ENCODE measurements at places on chromosomes 7 and 10. TPM values are rescaled to one million over a fixed set of nuclear protein-coding genes. Genes with fewer than 3 reads are reported as not detected.

The PTPRE gene
- 23.4 TPM for total RNA-seq

The LRRC4 gene
- 2.7 TPM for total RNA-seq

The DPP6 gene
- 0.08 TPM for total RNA-seq

The DNAJC9 gene
- total RNA-seq, result 9.5 TPM

The ZNF117 gene
- 2.6 TPM for total RNA-seq

The VENTX gene
- 0.42 TPM for total RNA-seq

The TMEM213 gene
- total RNA-seq, result not detected

The SPDYE2B gene
- total RNA-seq, result not detected

The PCGF6 gene
- total RNA-seq, result 5.5 TPM
